CD4-positive, alpha-beta T cell treated with Interleukin-10 for 1 hour (primary cell): ENCODE measurements at places on chromosomes 6 and 20.

DNA sequence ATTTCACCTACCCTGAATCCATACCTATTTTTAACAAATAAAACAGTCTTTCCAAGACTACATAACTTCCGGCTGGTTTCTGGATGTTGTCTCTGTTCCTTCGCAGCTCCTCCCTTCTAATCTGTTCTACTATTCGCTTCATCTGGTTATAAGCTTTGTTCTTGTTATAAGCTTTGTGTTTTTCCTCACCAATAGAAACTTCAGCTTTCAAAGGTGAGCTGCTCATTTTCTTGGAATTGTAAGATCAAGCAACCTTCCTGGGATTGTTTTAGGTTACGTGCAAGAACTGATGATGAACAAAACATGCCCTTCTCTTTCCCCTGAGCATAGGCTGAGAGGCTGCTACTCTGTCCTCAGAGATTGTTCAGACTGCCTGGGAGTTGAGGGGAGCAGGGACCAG, 2.1 kb downstream of the GFOD1 start:
- DNase-seq = no peak

GRCh38 chr6:161104966-161105365, 113.4 kb downstream of the MAP3K4 start:
- DNase-seq = no peak

DNA sequence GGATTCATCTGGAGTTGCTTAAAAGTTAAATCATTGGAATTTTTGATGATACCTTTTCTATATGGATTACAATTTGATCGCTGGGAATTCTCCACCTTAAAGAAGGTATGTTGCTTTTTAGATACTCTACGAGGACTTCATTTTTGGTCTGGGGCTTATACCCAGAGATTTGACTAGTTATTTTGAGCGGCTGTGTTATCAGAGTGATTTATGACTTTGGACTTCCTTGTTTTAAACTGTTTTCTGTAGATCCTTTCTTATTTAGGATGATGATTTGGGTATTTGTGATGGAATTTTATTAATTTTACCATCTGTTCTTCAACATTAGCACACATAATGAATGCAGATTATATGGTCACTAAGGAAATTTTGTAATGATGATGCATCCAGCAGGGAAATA, 75.2 kb downstream of the SOX4 start:
- DNase-seq = no peak

GRCh38 chr6:72305971-72306370, 315.9 kb upstream of the KCNQ5 start:
- DNase-seq = no peak

DNA sequence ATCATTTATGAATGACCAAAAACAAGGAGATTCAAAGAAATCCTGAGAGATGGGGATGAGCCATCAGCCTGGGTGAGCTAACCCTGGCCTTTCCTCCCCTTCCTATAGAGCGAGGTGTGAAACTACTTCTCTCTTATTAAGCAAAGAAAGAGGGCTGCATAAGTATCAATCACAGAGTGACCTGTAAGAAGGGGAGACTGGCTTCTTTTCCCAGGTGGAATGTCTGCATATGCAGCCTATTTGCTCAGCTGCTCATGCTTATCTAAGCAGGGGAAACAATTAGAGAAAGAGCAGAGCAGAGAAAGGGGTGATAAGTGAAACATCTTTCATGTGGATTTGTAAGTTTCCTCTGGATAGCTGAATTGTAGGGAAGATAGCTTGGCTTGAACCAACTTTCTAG, 160.0 kb downstream of the PKHD1 start:
- no peak for DNase-seq

- no peak for DNase-seq
Observed at GRCh38 chr6:121223212-121223611, 111.1 kb downstream of the TBC1D32 start.

DNA sequence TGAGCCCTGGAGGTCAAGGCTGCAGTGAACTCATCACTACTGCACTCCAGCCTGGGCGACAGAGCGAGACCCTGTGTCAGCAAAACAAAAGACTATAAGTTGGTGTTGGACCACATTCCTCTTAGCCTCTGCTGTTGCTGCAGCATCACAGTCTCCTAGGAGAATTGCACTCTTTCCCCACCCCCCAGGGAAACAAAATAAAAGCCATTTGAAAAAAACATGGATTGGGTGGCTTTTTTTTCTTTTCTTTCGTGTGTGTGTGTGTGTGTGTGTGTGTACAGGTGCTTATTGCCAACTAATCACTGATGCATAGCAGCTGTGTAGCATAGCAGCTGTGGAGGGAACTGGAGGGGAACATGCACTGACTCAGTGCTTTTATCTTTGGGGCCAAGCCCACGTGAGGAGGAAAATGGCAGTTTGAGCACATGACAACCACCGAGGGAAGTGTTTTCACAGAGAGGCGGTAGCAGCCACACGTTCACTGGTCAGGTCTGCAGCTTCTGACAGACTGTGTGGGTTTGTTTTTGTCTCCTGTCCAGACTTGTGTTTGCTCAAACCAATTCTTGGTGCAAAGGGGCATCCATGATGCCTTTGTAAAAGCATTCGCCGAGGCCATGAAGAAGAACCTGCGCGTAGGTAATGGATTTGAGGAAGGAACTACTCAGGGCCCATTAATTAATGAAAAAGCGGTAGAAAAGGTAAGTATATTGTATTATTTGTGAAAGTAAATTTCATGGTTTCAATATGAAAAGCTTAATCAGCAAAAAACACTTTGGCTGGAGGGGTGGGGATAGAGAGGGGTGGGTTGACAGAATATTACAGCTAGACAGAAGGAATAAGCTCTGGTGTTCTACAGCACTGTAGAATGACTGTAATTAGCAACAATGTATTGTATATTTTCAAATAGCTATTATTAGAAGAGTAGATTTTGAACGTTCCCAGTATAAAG, 27.7 kb downstream of the ALDH5A1 start:
- DNase-seq = no peak

- DNase-seq = no peak
Observed at GRCh38 chr6:104632588-104632987, 227.1 kb downstream of the HACE1 start.

GRCh38 chr6:132007474-132008190, 56.5 kb upstream of the CCN2 start:
- no peak for DNase-seq

DNA sequence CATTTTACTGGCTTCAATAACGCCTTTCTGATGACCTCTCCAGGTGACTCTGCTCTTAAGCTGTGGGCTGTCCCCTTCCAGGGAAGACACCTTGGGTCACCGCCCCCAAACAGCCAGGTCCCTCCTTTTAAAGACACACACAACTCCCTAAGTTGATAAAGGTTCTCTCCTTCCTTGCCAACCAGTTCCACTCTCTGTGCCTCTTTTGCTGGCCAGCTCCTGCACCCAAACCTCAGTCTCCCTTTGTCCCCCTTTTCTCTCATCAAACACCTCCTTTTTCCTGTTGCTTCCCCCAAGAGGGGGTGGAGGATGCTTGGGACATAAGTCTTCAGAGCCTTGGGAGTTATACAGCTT, 1.0 kb downstream of the NCOA6 start:
- DNase-seq = peak; percentile 84

DNA sequence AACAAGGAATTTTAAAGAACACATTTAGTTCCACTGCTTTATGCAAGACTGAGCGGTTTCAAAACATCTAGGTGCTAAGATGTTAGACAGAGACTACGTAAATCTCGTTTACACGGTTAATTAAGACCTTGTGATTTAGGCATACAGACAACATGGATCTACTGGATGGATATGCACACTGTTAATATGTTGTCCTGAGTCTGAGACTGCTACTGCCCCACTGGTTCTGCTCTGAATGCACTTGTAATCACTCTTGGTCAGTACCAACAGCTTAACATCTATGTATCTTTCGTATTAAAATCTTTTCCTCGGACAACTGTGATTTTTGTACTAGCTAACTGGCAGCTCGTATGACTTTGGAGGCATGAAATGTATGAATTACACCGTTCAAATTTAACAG, 3.1 kb downstream of the MAN1A1 start:
- no peak for DNase-seq

DNA sequence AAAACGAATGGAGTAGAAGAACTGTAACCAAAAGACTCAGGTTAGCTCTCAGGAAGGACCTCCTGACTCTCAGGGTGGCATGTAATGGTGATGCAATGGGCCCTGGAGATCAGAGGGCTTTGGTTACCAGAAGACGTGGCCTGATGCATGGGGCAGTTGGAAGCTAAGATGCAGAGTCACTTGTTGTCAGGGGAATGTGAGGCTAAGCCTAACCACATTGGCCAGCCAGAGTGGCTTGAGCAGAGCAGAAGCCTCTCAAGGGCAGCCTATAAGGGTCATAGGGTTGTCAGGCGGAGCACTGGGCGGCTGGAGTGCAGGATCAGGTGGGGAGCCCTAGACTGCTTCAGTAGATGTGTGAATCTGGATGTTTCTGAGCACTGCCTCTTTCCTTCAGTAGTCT, 5.9 kb downstream of the CNBD2 start:
- no peak for DNase-seq

- no peak for DNase-seq
Observed at GRCh38 chr20:32481311-32482142, 103.6 kb downstream of the NOL4L start.

GRCh38 chr20:39825950-39826349, 863.1 kb downstream of the MAFB start:
- no peak for DNase-seq

- DNase-seq = no peak
Observed at GRCh38 chr6:129902681-129903080, 41.6 kb upstream of the TMEM244 start.

DNA sequence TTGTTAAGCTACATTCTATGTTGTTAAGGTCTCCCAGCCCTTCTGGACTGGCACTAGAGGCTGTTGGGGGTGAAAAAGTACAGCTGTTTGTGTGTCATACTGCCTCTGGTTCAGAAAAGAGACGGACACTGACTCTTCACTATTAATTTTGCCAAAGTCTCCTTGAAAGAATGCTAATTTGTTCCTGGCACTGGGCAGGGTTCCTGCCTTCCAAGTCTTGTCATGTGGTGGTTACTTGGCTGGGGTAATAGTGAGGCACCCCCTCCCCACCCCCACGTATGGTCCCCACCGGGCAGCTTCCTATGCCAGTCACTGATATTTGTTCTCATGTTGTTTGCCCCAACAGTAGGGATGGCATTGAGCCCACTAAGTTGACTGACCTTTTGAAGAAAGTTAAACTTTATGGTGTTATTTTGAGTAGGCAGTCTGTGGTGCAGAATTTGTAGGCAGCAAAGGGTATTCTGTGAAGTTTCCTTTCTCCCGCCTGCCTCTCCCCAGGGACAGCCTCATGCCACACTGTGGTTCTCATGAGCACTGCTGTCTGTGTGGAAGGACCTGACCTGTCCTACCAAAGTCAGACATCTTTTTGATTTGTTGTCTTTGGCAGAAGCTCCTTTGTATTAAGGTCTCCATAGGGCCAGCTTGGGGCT, 8.7 kb downstream of the CDS2 start:
- DNase-seq = no peak

DNA sequence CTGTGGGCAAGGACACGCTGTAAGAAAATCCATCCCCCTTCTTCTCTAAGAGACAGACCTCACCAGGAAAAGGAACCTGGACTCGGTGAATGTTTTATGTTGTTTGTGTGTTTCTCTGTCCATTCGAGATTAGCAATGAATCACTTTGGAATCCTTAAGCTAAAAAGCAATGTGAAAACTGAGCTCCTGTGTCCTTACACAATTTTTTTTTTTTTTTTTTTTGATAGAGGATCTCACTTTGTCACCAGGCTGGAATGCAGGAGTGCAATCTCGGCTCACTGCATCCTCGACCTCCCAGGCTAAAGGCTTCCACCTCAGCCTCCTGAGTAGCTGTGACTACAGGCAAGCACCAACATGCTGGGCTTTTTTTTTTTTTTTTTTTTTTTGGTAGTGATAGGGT, 32.1 kb downstream of the BFSP1 start:
- no peak for DNase-seq

GRCh38 chr20:16263582-16263981, 309.7 kb downstream of the KIF16B start:
- no peak for DNase-seq

DNA sequence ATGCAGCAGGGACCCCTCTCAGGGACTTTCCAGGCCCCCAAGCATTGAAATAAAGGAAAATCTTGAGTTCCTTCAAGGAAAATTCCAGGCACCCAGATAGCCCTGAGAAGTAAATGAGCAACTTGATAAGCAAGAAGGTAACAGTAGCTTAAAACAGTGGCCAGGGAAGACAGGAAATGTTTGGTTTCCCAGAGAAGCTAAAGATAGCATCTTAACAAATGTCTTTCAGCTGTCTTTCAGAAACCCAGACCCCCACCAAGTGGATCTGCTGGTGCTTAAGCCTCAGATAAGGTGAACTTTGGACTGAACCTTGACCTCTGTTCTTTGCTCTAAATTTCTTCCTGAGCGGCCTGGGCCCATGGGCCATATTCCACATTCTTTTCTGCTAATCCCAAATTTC, 117.8 kb upstream of the CST7 start:
- DNase-seq = no peak

- DNase-seq = no peak
Observed at GRCh38 chr6:23608931-23609435, 517.0 kb upstream of the NRSN1 start.

GRCh38 chr20:17725094-17725835, 25.5 kb downstream of the BANF2 start:
- no peak for DNase-seq

GRCh38 chr20:13929836-13930235, 60.6 kb downstream of the SEL1L2 start:
- DNase-seq = no peak

GRCh38 chr6:7836371-7837026, 74.1 kb downstream of the TXNDC5 start:
- no peak for DNase-seq

DNA sequence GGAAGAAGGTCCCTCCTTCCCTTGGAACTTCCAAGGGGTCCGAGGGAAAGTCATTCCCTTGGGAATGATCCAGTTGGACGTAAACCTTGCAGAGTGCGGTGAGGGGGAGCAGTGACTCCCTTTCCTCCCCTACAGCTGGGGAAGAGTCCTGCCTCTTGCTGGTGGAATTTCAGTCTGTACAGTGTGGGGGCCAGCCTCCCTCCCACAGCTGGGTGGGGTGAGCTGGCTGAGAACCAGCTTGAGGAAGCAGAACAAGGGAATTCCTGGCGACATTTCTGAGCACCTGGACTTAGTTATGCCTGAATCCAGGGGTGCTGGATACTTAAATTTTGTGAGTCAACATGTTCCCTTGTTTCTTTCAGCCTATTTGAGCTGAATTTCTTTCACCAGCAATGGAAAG, 152.0 kb downstream of the ANKRD60 start:
- no peak for DNase-seq

- DNase-seq = no peak
Observed at GRCh38 chr6:6826095-6826901, 237.8 kb downstream of the LY86 start.

GRCh38 chr6:91600561-91600960, 1013.7 kb upstream of the MAP3K7 start:
- no peak for DNase-seq

- peak; percentile 85 for DNase-seq
Observed at GRCh38 chr6:31400467-31401289, 2.7 kb upstream of the MICA start.

DNA sequence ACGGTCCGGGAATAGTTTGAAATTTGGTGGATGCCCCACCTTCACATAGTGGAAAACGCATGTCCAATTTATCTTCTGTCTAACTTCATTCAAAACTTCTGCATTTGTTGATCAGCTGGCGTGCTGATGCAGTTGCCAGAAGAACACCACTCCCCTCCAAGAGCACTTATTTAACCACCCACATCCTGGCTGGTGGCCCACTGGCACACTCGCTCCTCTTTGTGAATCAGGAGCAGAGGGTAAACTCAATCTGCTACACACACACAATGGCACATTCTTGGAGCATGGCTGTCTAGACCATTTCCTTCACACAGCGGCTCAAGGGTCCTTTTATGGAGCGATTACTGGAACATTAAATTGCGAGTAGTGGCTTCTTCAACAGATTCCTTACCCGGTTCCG, 55.1 kb upstream of the CEP162 start:
- no peak for DNase-seq
